ENCODE measurements at places on chromosomes 13 and 19. TPM values are rescaled to one million over a fixed set of nuclear protein-coding genes. Genes with fewer than 3 reads are reported as not detected.

GRCh38 chr13:31909864-31910551 is 121.6 kb upstream of the FRY start:
- ATAC-seq = peak; percentile 42

DNA sequence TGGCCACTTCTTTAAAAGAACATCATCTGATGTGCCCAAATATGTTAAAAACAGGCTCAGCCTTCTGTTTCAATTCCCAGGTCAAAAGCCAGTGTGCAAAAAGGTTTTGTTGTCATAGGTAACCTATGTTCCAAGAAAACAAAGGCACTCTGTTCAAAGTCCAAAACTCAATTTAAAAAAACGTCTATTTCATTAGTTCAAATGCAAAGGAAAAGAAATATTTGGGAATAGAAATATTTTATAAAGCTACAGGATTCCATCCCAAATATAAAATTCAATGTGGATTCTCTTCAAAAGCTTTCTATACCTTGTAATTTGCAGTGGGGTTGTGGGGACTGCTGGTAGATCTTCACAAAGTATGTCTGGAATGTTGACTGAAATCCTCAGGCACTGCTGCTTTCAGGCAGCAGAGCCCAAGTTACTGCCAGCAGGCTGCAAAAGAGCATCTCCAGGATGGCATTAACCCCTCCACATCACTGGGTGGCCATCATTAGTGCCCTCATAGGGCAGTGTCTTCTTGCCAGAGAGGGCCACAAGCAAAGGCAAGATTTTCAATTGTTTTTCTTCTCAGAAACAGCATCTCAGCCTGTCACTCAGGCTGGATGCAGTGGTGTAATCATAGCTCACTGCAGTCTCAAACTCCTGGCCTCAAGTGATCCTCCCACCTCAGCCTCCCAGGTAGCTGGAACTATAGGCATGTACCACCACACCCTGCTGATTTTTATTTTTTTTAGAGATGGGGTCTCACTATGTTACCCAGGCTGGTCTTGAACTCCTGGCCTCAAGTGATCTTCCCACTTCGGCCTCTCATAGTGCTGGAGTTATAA is 22.8 kb upstream of the STK24 start:
- ATAC-seq = no peak

DNA sequence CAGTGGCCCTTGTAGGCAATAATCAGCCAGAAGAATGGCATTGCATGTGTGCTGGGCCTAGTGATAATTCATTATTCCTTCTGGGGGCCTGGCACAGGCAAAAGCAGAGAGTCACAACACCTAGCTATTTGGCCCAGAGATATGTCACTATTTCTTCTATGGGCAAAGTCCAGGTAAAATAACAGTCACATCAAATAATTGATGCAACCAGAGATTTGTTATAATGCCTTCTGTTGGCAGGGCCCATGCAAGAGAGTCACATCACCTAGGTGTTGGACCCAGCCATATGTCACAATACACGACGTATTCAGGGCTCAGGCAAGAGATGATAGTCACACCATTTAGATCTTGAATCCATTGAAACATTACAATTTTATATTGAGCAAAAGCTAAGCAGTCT is 66.1 kb downstream of the ZNF726 start:
- no peak for ATAC-seq

- ATAC-seq = no peak
Measured at GRCh38 chr13:77338329-77338728, 11.4 kb upstream of the MYCBP2 start.

- ATAC-seq = no peak
Measured at GRCh38 chr13:42760951-42761350, 20.4 kb upstream of the FAM216B start.

The SIX5 gene
- total RNA-seq = 1.2 TPM

The ZNF470 gene
- total RNA-seq = 6.9 TPM
